ENCODE measurements at places on chromosomes 4 and X.

GRCh38 chr4:153507310-153508073, 41.3 kb downstream of the TMEM131L start:
- DNase-seq = no peak

- DNase-seq = no peak
These were observed 342.7 kb downstream of the PDGFC start for GRCh38 chr4:156628858-156629257.

GRCh38 chrX:129980001-129980401, 2.4 kb upstream of the BCORL1 start:
- no peak for DNase-seq

DNA sequence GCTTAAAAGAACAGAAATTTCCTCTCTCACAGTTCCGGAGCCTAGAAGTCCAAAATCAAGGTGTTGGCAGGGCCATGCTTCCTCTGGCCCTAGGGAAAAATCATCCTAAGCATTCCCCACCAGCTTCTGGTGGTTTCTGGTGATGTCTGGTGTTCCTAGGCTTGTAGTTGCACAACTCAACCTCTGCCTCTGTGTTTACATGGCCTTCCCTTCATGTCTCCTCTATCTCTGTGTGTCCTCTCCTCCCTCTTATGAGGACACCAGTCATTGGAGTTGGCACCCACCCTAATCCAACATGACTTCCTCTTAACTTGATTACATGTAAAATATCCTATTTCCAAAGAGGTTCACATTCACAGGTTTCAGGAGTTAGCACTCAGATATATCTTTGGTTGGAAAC, 15.4 kb downstream of the LRP2BP start:
- no peak for DNase-seq

- DNase-seq = no peak
These were observed 40.7 kb upstream of the MBTPS2 start for GRCh38 chrX:21798677-21799219.

DNA sequence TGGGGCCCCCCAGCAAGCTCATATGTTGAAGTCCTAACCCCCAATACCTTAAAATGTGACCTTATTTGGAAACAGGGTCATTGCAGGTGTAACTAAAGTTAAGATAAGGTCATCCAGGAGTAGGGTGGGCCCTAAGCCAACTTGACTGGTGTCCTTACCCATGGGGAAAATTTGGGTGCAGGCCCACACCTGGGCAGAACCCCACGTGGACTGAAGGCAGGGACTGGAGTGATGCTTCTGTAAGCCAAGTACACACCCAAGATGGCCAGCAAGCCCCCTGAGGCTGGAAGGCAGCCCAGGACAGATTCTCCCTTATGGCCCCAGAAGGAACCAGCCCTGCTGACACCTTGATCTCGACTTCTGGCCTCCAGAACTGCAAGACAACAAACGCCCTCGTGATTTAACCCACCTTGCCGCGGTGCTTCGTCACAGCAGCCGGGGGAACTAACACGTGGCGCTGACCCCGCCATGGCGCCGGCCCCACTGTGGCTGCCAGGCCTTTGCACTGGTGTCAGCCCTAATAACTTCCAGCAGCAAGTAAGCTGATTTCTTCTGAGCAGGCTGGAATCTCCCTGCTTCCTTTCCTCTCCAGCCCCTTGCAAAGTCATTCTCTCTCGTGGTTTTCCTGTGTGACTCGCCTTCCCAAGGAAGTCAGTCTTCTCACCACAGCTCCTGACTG, 23.2 kb upstream of the MXD4 start:
- DNase-seq = no peak

GRCh38 chr4:40976343-40976742, 226.6 kb downstream of the NSUN7 start:
- no peak for DNase-seq

DNA sequence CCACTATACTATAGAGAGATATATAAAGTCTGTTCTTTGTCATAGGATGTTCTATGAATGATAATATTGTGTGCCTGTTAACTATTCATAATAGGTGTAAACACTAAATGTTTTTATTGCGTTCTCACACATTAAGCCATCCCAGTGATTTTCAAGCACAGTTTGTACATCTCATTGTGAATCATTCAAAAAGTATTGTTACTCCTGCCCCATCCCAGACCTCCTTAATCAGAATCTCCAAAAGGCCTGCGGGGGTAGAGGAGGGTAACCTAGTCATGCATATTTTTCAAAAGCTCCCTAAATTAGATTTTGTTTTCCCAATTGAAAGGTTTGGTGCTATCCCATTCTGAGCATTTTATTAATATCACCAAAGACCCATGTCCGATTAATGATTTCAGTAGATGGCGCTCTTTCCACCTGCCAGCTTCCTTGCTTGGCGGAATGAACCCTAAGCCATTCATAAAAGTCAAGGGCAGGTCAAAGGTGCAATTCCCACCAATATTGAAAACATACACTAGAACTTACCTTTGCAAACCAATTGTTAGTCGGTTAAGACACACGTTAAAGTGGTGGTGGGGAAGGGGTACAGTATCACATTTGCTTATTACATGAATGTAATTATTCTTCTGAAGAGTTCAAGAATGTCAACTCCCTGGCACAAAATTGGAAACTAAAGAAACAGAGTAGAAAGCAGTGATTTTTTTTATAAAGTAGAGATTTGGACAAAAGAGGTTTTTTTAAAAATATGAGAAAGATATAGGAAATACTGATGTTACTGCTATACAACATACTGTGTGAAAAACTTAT, 5.8 kb upstream of the TET2 start:
- DNase-seq = no peak

DNA sequence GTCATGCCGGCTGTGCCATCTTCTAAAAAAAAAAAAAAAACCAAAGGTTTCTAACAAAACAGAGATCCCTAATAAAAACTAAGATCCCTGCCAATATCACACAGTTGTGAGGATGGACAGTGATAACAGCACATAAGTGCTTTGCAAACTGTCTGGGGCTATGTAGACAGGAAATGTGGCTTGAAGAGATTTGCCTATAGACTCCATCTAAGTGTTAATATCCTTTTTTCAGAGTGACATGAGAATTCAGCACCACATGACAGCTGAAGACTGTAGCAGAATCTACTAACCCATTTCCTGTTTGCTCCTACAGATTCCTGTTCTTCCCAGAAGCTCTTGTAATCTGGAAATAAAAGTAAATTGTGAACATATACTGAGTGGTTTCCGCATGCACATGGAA, 215.4 kb downstream of the KDR start:
- no peak for DNase-seq

DNA sequence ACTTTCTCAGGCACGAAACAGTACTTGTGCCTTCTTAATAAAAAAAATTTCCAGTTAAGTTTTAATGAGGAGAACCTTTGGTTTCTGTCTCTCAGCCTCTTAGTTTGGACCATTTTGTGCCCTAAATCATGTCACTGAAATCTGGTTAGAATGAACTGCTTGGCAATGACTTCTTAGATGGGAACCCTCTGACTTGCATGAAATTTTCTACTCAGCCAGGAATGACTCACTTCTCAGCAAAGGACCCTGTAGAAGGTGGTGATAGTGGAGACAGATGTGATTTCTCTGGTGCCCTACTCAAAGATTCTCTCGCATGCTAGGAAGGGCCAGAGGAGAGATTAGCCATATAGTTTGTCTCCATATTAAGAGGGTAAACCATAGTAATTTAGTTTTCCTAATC, 50.5 kb downstream of the RASL11B start:
- DNase-seq = no peak

- DNase-seq = no peak
These were observed 5.5 kb upstream of the USP53 start for GRCh38 chr4:119207051-119207450.

DNA sequence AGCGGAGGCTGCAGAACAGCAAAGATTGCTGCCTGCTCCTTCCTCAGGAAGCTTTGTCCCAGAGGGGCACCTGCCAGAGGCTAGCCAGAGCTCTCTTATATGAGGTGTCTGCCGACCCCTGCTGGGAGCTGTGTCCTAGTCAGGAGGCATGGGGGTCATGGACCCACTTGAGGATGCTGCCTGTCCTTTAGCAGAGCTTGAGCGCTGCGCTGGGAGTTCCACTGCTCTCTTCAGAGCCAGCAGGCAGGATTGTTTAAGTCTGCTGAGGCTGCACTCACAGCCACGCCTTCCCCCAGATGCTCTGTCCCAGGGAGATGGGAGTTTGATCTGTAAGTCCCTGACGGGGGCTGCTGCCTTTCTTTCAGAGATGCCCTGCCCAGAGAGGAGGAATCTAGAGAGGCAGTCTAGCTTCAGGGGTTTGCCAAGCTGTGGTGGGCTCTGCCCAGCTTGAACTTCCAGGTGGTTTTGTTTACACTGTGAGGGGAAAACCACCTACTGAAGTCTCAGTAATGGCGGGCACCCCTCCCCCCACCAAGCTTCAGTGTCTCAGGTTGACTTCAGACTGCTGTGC, 10.9 kb downstream of the DCK start:
- no peak for DNase-seq

GRCh38 chr4:171007618-171008390, 805.4 kb upstream of the GALNTL6 start:
- DNase-seq = no peak

DNA sequence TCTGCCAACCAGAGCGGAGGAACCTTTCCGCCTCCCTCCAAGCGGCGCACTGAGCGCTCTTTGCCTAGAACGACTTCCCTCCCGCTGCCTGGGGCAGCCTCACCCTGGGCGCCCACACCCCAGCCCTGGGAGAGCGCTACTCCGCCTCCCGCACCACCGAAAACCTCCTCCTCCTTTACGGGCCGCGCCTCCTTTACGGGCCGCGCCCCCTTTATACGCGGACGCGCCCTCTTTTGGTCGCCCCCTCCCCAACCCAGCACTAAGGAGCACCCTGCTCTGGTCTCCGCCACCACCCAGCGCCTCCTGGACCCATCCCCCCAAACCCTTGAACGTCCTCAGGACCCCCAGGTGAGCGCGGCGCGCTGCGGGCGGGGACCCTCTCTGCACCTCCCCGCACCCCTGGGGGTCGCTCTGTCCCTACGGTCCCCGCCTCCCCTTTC, 586 bp upstream of the NSG1 start:
- no peak for DNase-seq

GRCh38 chr4:81221303-81222081, 6.5 kb upstream of the PRKG2 start:
- no peak for DNase-seq

- no peak for DNase-seq
These were observed 39.9 kb upstream of the MAP3K15 start for GRCh38 chrX:19555236-19555635.

DNA sequence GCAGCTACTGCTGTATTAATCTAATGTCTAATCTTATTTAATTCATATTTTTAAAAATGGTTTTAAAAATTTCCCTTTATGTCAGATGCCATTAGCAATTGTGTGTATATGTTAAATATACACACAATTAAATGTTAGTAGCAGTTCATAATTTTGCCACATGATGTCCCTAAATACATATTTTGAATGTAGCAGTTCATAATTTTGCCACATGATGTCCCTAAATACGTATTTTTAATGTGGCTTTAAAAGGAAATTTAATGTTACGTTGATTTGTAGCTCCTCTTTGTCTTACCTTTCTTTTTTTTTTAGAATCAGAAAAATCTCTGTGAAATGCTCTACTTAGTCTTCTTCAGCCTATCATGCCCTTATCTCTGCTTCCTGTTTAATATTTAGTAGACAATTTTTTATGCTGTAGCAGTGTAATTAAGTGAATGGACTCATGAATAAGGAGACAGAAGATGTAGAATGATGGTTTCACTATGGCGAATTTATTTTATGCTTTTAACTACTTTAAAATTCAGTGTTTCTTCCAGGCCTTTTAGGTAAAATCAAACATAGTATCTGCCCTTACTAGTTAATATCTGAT, 26.1 kb downstream of the RBM46 start:
- DNase-seq = no peak

- no peak for DNase-seq
These were observed 3.5 kb downstream of the PCSK1N start for GRCh38 chrX:48831909-48832291.

- DNase-seq = no peak
These were observed 100.2 kb upstream of the OTUD4 start for GRCh38 chr4:145280541-145280940.

DNA sequence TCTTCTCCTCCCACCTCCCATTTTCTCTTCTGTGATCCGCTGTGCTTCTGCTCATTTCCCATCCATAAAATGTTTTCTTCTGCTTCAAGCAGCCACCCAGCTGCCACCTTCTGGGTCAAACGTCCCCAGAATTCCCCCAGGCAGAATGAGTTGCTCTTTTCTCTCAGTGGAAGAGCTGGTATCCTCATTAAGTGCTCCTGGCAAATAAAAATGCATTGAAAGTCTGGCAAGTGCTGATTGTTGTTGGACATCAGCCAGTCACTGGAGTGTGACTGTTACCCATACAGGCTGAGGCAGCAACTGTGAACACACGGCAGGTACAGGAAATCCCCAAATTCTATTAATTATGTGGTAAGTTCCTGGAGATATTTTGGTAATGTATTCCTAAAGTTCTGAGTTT, 52.6 kb downstream of the LIMCH1 start:
- DNase-seq = no peak

GRCh38 chr4:188341428-188341827, 202.2 kb downstream of the TRIML1 start:
- no peak for DNase-seq

DNA sequence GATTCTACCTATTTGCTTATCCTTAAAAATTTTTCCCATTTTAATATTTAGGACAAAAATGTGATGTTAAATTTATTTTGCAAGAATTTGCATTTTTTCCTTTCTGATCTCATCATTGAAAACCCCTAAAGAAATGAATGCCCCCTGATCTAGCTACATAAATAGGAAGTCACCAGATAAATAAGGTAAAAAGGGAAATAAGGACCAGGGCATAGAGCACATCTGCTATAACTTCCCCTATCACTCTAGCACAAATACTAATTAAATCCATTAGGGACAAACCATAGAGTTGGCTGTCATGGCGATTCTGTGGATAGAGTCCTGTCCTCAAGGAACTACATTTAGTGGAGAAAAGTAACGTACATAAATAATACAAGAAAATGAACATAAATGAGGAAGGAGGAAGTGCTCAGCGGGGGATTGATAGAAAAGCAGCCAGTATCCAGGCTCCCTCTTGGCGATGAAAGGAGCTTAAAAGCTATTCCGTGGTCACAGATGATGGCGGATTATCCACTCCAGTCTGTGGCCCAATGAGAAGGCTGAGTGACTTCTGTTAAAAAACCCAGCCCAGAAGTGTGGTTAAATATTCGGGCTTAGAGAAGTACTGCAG, 76.9 kb upstream of the RPL34 start:
- no peak for DNase-seq

DNA sequence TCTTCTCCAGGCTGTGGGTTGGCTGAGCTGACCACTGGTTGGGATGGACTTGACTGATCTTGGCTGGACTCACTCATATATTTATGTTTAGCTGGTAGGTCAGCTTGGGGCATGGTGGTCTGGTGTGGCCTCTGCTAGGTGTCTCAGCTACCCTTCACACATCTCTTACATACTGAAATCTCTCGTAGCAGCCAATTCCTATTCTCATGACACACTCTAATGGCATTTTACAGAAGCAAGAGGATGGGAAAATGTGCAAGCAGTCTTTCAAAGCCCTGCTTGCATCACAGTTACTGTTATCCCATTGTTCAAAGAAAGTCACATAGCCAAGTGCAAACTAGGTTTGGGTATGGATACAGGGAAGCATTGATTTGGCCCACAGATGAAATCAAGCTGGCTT, 55.5 kb upstream of the PCDH18 start:
- DNase-seq = no peak
